Activated CD4-positive, alpha-beta T cell treated with anti-CD3 and anti-CD28 coated beads, Interleukin-10, Interleukin-2, amounts not matched to agents 100 ng/mL and 50 ng/mL, durations not matched to agents 16 hours and 8 hours (primary cell): ENCODE measurements at places on chromosomes 16 and 17.

GRCh38 chr16:88924834-88925539 is 52.0 kb downstream of the CBFA2T3 start:
- DNase-seq: peak; percentile 43

DNA sequence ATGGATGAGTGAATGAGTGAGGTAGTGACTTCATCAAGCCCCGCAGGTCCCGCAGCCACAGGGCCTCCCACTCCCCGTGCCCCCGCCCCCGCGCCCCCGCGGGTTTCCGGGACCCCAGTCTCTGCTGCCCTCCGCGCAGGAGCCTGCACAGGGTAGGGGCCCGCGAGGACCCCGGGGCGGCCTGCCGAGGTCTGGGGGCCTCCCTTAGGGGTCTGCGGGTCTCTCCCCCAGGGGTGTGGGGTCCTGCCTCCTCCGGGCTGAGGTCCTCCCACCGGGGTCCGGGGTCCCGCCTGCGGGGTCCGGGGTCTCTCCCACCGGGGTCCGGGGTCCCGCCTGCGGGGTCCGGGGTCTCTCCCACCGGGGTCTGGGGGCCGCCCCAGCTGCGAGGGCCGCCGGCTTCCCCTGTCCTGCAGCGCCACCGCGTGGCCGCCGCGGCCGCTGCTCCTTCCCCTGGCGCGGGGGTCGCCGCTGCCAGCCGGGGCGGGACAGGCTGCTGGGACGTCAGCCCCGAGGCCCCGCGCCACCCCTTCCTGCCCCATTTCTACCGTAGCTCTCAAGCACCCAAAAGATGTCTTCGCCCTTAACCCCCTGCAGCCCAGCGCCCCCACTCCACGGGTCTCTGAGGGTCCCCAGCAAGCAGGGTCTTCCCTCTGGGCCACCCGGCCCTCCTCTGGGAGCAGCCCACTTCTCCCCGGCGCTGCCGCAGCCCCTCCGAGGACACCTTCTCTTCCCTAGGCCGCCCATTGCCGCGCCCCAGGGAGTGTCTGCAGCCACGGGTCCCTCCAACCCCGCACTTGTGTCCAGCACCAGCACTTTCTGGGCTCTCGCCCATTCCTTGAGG is 10.4 kb upstream of the CHMP6 start:
- DNase-seq: peak; percentile 36

DNA sequence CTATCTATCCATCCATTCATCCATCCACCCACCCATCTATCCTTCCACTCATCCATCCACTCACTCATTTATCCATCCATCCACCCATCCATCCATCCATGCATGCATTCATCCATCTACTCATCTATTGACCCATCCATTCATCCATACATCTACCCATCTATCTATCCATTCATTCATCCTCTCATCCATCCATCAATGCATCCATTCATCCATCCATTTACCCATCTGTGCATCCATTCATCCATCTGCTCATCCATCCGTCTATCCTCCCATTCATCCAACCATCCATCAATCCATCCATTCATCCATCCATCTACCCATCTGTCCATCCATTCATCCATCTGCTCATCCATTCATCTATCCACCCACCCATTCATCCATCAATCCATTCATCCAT is 224.5 kb upstream of the MAF start:
- no peak for DNase-seq

GRCh38 chr16:23365602-23366240 is 63.6 kb downstream of the SCNN1B start:
- peak; percentile 63 for DNase-seq
